ENCODE measurements at places on chromosomes 1 and 21.
A peak's percentile ranks its signal among the peaks of the same experiment; 100 is the strongest.

DNA sequence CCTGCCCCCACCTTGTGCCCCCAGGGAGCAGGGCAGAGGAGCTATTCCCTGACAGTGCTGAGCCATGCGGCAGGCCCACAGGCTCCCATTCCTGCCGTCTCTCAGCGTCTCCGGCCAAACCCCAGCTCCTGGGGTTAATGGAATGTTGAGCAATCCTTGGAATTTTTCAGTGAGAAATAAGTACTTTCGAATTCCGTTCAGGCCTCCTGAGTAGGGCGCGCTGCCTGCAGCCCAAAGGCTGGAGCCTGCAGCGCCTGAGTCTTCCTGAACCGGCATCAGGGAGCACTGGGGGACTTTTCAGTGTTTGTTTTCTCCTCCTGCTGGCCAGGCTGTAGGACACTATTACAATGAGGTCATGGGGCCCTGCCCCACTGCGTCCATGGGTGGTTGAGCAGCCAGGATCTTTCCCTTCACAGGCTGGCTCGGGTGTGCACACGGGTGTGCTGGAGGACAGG lies 33.3 kb upstream of the CSF1 start:
- DNase-seq, result peak; percentile 97

DNA sequence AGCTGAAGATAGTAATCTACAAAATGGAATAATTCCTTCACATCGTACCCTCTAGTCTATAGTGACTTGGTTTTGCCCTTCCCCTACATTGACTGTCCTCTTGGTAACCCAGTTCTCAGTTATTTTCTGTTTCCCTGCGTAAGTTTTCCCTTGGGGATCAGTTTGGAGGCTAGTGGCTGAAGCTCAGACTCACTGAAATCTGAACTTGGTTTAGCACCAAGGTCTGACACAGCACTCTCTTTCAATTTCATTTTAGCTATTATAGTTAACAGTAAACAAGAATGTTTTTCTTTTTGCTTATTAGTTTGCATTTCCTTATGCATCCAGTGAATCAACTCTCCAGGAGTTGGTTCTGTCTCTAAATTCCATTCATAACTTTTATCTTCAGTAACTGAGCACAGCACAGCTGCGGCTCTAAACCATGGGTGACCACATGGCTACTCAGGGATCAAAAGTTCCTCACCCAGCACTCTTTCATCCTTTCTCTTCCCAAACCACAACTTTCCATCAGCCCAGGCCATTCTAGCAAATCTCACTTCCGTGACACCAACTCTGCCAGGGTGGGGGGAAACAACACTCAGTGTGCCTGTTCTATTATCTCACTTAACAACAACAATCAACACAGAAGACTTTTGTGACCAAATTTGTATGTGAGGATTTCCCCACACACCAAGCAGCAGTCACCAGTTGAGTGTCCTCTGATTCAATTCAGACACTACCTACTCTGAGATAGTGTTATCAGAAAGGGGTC lies 17.6 kb upstream of the IFI6 start:
- peak; percentile 67 for DNase-seq

DNA sequence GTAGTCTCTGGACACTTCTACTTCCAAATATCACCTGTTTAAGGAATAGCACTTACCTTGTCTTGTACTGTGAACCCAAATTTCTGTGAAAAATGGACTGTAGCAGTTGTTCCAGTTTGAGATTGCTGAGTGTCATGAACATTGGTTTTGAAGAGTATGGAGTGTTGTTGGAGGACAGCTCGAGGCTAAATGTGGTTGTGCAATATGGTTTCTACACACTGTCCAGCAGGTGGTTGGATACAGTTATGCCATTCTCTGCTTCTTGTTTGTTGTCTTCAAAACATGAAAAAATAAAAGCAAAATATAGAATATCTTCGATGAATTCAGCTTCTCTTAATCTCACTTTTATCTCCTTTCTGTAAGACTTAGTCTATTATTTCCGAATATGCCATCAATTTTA lies 67.1 kb downstream of the DDR2 start:
- DNase-seq, result peak; percentile 80

- DNase-seq, result peak; percentile 83
Observed at GRCh38 chr1:161198897-161199431, at the start of gene ADAMTS4. ADAMTS4 (minus strand) TSS chr1:161199054; CDS start chr1:161198627, 427 bp downstream.

DNA sequence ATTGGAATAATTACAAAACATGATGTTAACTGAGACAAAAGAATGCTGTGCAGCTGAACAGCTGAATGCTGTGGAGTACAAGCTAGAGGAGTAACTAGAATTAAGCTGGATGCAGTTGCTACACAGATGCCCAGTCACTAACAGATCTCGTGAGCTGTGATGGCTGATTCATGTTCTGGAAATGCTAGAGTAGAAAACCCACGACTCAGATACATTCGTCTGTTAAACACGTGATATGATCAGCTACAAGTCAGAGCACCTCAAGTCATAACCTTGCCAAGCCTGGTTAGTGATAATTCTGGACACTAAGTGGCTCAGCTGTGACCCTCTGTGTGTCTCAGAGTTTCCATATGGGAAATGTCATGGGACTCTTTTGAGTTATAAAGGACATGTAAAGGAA lies 89.7 kb upstream of the ESRRG start:
- DNase-seq, result peak; percentile 42

GRCh38 chr1:102879439-102879993 lies 228.8 kb downstream of the COL11A1 start:
- DNase-seq, result peak; percentile 68

DNA sequence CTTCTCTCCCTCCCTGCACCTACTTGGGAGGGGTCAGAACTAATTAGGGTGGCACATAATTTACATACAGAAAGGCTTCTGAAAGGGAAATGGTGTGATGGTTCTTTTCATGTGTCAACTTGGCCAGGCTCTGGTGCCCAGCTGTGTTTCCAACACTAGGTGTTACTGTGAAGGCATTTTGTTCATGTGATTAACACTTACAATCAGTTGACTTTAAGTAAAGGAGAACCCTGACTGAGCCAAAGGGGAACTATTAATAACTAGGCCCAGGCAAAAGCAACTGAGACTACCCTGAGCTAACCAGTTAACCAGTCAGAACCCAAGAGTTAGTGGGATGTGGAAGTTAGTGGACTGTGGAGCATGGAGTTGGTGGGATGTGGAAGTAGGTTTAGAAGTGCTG lies 114.9 kb downstream of the SEC16B start:
- no peak for DNase-seq

GRCh38 chr1:247857985-247858619 lies 1.1 kb downstream of the TRIM58 start:
- no peak for DNase-seq

GRCh38 chr1:157286646-157287420 lies 148.6 kb upstream of the ETV3 start:
- no peak for DNase-seq

GRCh38 chr1:24909388-24909898 lies 20.6 kb downstream of the RUNX3 start:
- DNase-seq, result peak; percentile 45

DNA sequence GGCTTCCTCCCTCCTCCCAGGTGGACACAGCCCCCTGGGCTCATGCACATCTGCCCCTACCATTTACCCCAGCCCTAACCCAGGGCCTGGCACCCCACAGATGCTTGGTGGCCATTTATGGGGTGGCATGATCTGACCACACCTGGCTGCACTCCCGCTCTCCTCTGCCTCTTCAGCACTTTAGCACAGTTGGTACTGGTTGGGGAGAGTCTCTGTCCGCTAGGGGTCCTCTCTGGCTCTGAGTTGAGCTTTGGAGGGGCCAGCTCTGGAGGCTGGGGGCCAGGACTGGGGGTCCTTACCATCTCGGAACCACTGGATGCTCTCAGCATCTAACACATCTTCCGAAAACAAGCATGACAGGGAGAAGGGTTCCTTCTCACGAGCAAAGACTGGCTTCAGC lies 17.4 kb downstream of the MYOM3 start:
- DNase-seq, result no peak

DNA sequence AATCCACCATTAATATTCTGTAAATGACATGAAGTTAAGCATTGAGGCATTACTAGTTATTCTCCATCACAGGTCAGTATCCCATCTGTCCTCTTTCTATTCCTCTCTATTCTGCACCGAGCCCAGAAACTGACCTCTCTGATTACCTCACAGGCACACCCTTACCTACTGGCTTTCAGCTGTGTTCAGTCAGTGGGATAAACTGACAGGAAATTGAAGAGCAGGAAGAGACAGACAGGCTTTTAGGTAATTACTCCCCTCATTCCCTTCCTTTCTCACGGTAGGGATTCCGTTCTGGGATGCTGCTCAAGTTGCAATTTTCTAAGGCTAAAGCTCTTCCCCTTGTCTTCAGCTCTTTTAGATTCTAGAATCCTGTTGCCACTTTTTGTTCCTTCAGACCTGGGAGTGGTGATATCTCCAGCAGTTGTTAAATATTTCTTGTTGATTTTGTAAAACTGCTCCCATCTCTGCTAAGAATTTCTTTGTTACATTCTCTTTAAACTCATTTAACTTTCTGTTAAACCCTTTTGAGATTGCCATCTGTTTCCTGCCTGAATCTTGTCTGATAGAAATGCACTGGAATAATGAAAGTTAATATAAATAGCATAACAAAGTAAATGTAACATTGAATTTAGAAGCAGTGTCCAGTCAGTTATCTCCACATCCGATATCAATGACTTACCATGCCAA lies 1063.4 kb downstream of the PLA2G4A start:
- DNase-seq, result no peak

- DNase-seq, result no peak
Observed at GRCh38 chr1:103243481-103243880, 135.2 kb upstream of the COL11A1 start.

DNA sequence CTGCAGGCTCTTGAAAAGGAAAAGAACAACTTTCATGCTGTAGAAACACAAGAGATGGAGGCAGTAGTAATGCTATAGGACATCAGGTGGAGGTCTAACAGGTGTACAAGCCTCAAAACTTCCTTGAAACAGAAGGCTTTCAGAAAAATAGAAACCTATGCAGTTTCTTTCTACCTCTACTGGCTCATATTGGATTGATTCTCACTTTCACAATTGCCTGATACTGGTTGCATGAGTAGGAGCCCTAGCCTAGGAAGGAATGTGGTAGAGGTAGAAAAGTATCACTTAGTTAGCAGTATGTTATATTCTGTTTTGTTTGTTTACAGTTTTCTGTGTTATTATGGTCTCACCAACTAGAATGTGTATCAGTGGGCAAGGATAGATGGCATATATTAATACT lies 175.4 kb upstream of the GORAB start:
- DNase-seq, result no peak

- DNase-seq, result no peak
Observed at GRCh38 chr1:193568512-193568911, 382.1 kb upstream of the B3GALT2 start.

GRCh38 chr1:68046885-68047658 lies 3.4 kb downstream of the DIRAS3 start:
- DNase-seq, result no peak

GRCh38 chr1:206636671-206637070 lies 1.3 kb downstream of the DYRK3 start:
- DNase-seq, result peak; percentile 31

DNA sequence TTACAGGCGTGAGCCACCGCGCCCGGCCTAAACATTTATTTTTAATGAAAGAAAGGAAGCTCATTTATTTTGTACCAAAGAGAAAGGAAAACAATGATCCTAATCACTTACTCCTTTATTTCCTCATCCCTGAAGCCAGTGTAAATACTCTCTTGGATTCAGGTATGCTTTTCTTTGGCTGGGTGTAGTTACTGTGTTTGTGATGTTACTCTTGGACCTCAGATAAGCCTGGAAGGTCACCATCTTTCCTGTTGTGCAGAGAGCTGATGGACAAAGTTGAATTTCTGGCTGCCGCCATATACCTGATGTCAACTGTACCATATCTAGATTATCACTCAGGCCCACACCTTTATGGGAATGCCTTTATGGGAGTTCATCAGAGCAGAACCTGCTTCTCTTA lies 35.4 kb upstream of the FOXE3 start:
- DNase-seq, result no peak

DNA sequence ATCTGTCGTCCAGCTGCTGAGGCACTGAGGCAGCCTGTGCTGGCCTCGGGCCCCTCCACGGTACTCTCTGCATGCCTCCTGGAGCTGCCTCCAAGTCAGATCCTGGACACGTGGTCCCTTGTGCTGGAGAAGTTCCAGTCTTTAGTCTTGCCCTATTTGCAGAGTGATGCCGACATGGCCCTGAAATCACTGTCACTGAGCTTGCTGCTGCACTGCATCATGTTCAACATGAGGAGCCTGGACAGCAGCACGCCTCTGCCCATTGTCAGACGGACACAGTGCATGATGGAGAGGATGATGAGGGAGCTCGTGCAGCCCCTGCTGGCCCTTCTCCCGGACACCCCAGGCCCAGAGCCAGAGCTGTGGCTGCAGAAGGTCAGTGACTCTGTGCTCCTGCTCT lies 10.0 kb downstream of the URB2 start:
- no peak for DNase-seq

- peak; percentile 74 for DNase-seq
Observed at GRCh38 chr1:38727684-38728584, 131.6 kb downstream of the RRAGC start.

- no peak for DNase-seq
Observed at GRCh38 chr1:168627370-168627769, 51.0 kb downstream of the XCL1 start.

- DNase-seq, result no peak
Observed at GRCh38 chr1:3292051-3292722, 162.3 kb upstream of the ARHGEF16 start.

GRCh38 chr1:111879081-111879480 lies 110.4 kb downstream of the KCND3 start:
- no peak for DNase-seq

DNA sequence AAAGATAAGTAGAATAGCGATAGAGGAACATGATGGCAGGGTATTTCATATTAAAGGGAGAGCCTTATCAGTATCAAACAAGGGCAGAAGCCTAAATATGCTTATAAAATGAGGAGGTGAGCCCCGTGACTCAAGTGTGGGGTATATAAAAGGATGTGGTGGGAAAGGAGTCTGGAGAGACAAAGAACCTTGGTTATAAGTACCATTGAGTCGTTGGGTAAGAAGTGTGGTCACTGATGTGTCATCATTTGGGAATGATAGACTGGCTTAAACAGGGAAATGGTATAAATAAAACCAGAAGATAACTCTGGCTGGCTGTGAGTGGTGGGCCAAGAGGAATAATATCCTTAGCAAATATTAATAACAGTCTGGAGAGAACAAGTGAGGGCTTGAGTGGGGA lies 10.9 kb upstream of the CD5L start:
- DNase-seq, result no peak

DNA sequence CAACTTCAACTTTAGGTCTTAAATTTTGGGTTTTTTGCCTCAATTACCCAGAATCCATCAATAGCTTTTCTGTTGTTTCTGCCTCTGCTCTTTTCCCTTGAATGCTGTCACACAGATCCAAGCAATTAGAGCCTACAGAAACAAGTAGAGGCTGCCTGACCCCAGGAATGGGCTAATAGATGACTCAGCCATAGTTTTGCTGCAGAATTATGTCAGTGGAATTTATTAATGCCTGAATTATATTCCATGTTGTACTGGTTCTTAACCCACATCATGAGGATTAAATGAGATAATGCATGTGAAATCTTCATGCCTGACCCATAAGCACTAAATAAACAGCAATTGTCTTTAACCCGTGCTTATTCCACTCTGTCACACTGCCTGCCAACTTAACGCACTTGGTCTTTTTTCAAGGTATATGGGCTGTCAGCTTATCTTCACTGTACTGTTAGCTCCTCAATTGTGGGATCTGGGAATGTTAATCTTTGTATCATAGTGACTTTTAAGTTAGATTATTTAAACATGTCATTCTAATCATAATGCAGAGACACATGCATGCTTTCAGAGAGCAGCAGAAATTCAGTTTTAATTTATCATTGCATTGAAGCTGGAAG lies 213.3 kb downstream of the ROR1 start:
- DNase-seq, result no peak
